ENCODE measurements at places on chromosomes 6 and 20. TPM values are rescaled to one million over a fixed set of nuclear protein-coding genes. Genes with fewer than 3 reads are reported as not detected.
A peak's percentile ranks its signal among the peaks of the same experiment; 100 is the strongest.

DNA sequence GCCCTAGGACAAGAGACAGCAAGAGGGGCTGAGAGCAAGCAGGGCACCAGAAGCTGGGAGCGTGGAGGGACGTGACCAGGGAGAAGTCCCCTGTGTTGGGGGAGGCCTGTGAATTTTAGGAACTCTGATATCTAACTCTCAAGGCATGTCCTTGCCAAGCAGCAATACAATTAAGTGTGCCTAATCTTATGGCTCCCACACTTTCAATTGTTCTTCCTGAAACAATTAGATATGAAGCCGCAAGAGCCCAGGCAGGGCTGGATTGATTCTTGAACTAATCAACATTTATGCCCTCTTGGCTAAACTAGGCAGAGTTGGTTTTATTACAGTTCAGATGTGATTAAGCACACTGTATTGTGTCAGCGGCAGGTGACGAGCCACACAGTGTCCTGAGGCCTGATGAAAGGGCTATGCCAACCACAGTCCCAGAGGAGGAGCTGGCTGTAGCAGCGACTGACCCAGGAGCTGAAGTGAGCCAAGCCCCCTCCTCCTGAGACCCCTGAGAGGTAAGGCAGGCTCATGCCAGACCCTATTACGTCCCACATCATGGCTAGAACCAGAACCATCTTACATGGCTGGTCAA is 4.2 kb upstream of the MAVS start:
- no peak for DNase-seq

- DNase-seq: no peak
Observed at GRCh38 chr20:10412591-10413408, 21.2 kb downstream of the MKKS start.

DNA sequence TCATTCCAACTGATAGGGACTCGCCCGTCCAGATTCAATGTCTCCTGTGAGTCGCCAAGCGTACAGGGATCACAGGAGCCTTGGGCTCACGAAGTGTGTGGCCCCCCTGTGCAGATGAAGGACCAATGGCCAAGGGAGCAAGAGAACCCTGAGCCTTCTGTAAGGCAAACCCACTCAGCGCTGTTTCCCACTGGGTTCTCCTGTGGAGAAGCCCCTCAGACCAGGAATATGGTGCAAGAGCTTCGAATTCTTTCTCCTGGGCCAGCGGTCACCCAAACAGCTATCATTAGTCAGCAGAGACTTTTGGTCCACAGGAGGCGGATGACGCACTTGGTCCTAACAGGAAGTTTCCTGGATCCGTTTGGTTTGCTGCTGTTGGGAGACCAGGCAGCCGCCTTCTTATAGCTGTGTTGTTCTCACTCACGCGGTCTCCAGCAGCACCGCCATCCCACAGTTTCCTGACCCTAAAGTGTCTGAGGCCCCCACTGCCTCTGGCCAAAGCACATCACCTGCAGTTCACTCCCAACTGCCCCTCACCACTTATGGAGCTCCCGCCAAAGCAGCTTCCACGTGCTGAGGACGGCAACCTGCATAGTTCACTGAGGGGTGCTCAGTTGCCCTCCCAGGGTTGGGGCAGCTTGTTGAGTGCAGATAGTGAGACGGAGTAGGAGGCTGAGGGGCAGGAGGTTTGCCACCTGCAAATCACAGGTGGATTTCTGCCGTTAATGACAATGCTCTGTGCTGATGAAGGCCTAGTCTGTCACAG is 268.6 kb downstream of the ERMARD start:
- DNase-seq: no peak

- no peak for DNase-seq
Observed at GRCh38 chr6:37665304-37665703, 32.4 kb downstream of the MDGA1 start.

GRCh38 chr20:47362361-47363219 is 6.1 kb upstream of the ZMYND8 start:
- DNase-seq: no peak

GRCh38 chr6:126103993-126104392 is 117.7 kb downstream of the TRMT11 start:
- DNase-seq: no peak

- peak; percentile 80 for DNase-seq
Observed at GRCh38 chr6:111784433-111784832, 88.8 kb downstream of the FYN start.

- DNase-seq: no peak
Observed at GRCh38 chr20:18255526-18255925, 32.8 kb upstream of the ZNF133 start.

DNA sequence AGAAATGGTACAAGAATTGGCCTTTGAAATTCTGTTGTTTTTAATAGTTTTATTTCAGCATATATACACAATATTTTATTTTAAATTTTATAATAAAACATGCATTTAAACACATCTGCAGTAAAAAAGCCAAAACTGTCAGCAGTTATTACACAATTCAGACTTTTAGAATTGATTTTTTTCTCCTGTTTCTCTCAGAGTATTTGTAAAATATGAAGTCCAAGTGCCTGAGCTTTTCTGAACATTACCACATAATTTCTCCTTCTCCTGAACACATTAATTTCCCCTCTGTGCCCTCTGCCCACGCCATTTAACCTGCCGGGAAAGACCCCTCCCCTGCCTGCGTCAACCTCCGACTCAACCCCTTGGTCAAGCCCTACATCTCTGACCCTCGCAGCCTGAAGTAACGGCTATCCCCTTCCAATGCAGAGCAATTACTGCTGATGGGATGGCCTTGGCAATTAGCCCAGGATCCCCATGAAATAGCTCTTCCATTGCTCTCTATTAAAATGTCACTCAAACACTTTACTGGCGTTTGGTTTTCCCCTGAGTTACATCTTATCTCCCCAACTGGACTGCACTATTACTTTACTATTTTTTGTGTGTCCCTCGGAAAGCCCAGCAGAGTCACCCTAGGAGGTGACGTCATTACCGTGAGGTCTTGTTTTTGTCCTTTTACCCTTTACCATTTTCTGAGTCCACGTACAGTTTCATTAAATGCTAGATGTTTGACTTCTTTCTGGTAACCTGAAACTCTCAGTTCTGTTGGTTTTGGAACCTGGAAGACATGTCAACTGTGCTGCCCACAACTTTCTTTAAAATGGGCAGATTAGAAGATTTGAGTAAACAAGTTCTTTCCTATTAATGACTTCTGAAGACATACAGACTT is 146.7 kb upstream of the TAB2 start:
- DNase-seq: no peak

GRCh38 chr6:65081756-65082155 is 625.3 kb downstream of the EYS start:
- DNase-seq: no peak

GRCh38 chr20:51400051-51400926 is 142.2 kb downstream of the NFATC2 start:
- DNase-seq: no peak

DNA sequence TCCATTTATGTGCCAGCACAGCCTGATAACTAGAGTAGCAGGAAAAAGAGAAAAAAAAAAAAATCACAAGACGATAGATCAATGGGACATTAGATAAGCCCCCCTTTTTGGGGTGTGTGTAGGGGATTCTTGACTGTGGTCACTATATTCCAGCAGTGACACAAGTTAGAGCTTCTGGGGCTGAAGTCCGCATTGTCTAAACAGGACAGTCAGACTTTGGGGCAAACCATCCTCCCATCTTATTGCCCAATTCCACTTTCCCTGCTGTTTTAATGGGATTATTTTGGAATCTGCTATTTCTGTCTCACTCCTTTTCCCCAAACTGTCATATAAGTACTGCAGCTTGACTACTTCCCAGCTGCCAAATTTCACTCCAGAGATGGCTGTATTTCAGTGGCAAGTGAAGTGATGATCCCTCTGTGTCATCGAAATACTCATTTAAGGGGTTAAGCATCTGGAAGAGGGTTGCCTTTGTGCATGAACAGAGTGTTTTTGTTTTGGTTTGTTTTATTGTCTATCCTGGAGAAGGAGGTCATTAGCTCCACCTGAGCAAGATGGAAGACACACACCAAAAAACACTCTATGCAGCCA is 182.5 kb downstream of the ATXN1 start:
- no peak for DNase-seq

- no peak for DNase-seq
Observed at GRCh38 chr6:35511562-35511941, 1.1 kb downstream of the TULP1 start.

GRCh38 chr20:32473231-32474008 is 111.7 kb downstream of the NOL4L start:
- DNase-seq: no peak

DNA sequence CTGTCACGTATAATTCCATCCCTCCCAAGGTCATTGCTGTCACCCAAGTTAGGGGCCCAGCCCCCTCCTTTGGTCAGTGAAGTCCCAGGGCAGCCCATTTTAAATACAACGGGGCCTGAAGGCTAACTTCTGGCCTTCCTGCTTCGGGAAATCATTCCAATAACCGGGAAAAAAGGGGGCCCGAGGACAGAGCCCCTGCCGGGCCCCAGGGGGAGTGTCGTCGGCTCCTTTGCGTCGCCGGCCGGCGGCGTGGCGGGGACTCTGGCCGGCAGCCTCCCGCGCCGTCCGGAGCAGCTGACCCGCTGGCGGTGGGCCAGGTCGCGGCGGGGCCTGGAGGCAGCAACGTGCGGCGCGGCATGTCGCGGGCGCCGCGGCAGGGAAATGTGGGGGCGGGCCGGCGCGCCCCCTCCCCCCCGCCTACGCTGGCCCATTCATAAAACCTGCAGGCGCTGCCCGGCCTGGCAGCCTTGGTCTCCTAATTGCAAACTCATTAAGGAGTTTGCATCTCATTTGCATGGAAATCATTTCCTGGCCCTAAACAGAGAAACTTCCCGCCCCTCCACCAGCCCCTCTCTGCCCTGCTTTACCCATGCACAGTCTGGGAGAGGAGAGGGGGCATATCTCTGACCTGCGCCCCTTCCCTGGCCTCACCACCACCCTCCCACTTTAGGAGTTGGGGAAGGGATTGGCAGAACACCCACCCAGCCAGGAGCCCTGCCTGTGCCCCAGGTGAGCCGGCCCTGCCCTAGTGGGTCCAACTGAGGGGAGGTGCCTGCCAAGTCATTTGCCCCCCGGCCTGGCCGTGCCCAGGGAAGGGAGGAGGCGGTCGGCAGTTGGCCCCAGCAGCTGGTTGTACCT is 50.7 kb downstream of the MRPL14 start:
- DNase-seq: peak; percentile 77

- DNase-seq: no peak
Observed at GRCh38 chr6:95529762-95530161, 47.6 kb upstream of the MANEA start.

DNA sequence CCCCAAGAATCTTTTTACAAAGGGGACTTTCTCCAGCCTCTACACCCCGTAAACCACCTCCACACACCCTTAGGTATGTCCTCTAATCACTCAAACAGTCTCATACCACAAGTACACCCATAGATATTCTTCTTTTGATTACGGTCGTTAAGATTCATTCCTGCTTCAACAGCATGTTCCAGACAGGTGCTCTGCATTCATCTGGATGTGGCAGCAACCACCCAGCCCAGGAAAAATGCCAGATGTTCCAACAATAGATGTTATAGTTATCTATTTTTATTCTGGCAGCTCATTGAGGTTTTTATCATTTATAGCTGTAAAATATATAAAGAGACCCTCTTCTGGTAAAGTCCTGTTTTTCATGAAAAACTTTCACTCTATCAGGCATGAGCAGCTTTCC is 60.7 kb downstream of the SIM1 start:
- no peak for DNase-seq

- no peak for DNase-seq
Observed at GRCh38 chr6:1606780-1607515, 2.8 kb upstream of the FOXC1 start.

DNA sequence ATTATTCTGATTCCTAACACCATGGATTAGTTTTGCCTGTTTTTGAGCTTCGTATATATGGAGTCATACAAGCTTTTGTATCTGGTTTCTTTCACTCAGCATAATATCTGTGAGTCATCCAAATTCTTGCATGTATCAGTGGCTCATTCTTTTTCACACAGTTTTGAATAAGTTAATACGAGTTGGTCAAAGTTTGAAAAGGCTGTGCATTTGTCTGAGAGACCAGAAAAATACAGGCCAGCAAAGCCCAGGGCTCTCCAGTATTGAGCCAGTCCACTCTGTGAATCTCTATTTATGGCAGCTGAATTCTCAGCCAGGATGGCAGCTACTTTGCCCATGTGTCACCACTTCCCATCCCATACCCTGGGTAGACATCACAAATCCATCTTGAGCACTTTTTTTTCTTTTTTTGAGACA is 7.2 kb upstream of the CHMP4B start:
- DNase-seq: no peak

DNA sequence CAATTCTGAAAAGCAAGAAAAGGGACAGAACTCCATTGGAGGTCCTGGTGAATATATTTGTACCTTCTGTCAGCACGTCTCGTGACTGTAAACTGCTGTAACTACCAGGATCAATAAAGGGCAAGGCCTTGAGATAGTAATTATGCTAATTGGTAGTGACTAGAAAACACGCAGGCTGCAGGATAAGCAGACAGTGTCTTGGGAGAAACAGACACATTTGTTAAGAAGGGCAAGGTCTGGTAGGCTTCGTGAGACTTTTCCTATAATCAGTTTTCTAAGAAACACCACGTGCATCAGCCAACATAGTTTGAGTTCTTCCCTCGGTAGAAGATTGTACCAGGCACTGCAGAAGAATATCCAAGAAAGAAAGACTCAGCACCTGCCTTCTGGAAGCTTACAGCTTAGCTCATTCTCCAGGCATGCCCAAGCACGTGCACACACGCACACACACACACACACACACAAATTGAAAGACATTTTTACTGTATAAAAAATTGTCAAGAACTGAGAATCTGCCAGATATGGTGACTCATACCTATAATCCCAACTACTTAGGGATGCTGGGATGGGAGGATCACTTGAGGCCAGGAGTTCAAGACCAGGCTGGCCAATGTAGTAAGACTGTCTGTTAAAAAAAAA is 167.0 kb upstream of the SASH1 start:
- DNase-seq: no peak

DNA sequence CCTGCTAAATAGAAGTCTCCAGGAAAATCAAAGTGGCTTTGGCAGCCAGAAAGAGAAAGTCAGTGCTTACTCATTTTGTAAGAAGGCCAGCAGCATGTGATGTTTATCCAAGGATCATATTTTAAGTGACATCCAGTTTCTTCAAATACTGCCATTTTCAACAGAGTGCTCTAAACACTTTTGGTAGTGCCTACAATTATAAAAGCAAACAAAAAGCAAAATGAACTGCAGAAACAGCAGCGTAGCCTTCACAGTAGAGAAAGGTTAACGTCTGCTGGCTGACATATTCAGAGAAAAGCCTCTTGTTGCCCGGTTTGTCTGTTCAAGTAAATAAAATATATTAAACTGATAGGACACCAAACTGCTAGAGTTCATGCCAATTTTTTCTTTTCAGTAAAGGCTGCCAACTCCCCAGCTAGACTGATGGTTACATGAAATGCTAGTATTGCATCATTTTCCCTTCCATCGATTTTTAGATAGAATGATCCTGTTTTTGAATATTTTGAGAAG is 705.7 kb upstream of the SLC35B3 start:
- DNase-seq: peak; percentile 6

GRCh38 chr6:38480036-38480435 is 159.7 kb downstream of the BTBD9 start:
- DNase-seq: no peak

- no peak for DNase-seq
Observed at GRCh38 chr20:33522256-33522820, 32.4 kb downstream of the CBFA2T2 start.

GRCh38 chr20:59787538-59787890 is 145.9 kb downstream of the SYCP2 start:
- no peak for DNase-seq

DUSP15 gene
- total RNA-seq: 6.1 TPM

BPIFB1 gene
- 0.45 TPM for total RNA-seq

FILIP1 gene
- 1.5 TPM for total RNA-seq

THBS2 gene
- 5.8 TPM for total RNA-seq

ADGRF4 gene
- total RNA-seq: 0.18 TPM

OR2J1 gene
- not detected for total RNA-seq

RIPPLY2 gene
- total RNA-seq: 8.0 TPM

CD109 gene
- 3.1 TPM for total RNA-seq

SLC22A16 gene
- 0.91 TPM for total RNA-seq

Data from cerebellum (tissue), 4 donors.